Activated B cell treated with CpG ODN at 0.5 μM for 24 hours (primary cell): ENCODE measurements at places on chromosomes 5 and 9.

DNA sequence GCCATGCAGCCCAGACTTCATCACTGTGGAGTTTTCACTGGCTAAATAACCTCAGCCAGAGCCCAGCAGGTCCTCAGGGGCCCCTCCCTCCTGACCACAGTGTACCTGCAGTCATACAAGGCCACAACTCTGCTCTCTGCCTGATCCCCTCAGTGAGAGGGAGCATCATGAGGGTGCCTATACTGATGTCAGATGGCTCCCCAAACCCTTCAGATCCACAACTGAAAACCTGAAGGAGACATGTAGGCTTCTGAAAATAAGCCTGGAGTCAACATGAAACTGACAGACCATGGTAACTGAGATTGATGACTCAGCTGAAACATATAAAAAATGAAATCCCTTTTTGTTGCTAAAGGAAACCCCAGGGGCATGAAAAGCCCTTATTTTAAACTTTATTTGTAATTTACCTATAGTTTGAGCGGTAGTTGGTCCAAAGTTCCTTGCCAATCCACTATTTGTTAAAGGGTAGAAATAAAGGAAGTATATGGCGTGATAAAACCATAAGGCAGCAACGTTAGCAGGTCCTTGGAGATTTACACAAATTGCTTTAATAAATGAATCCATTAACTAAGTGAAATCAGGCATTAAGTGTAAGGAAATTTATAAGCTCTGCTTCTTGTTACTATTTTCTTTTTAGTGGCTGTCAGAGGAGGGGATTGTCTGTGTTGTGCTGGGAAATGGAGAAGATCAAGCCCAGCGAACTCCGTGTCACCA is 68.3 kb downstream of the FGF1 start:
- no peak for DNase-seq

GRCh38 chr9:96758845-96759673 is 18.8 kb downstream of the ZNF510 start:
- DNase-seq = no peak

GRCh38 chr5:119743927-119744326 is 114.6 kb downstream of the FAM170A start:
- no peak for DNase-seq

- DNase-seq = no peak
These were observed 824 bp downstream of the MXD3 start for GRCh38 chr5:177310757-177311391.

- DNase-seq = no peak
These were observed 74.7 kb downstream of the PPARGC1B start for GRCh38 chr5:149804478-149805450.

DNA sequence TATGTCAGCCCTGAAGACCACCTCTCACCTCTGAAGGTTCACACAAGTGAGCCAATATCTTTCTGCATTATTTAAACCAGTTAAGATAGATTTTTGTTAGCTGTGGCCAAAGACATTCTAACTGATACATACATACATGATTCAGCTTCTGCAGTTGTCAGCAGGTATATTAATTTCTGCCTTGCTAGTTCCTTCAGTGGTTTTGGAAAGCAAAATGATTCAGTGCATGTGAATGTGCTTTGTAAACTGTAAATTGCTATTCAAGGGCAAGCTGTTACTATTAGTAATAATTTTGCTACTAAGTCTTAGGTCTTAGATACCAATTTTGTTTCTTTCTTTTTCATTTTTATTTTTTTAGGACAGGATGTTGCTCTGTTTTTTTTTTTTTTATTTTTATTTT is 89.2 kb upstream of the ERBIN start:
- no peak for DNase-seq

GRCh38 chr9:124786881-124787573 is 10.1 kb downstream of the OLFML2A start:
- DNase-seq = no peak

- no peak for DNase-seq
These were observed 54.0 kb downstream of the CCDC171 start for GRCh38 chr9:15606643-15607472.

DNA sequence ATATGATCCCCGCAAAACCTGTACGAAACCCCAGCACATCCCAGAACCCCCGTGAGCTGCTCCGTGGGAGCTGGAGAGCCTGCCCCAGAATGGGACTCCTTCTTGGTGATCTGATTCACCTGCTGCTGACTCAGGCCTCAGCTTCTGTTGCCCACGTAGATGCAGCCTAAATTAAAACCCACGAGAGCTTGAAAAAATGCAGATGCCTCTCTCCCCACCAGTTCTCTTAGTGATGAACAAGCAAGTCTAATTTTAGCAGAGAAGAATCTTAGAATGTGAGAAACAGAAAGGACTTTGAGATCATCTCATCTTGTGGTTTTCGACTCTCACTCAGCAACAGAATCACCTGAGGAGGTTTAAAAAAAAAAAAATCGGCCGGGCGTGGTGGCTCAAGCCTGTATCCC is 57.6 kb downstream of the TMOD1 start:
- no peak for DNase-seq
